Suppressor macrophage treated with lipopolysaccharide for 1 hour (primary cell): ENCODE measurements at places on chromosomes 12 and 14.
A peak's percentile ranks its signal among the peaks of the same experiment; 100 is the strongest.

GRCh38 chr14:61557262-61557661 is 138.1 kb upstream of the HIF1A start:
- DNase-seq = no peak

GRCh38 chr14:99936738-99937474 is 128.3 kb upstream of the EVL start:
- DNase-seq = no peak

DNA sequence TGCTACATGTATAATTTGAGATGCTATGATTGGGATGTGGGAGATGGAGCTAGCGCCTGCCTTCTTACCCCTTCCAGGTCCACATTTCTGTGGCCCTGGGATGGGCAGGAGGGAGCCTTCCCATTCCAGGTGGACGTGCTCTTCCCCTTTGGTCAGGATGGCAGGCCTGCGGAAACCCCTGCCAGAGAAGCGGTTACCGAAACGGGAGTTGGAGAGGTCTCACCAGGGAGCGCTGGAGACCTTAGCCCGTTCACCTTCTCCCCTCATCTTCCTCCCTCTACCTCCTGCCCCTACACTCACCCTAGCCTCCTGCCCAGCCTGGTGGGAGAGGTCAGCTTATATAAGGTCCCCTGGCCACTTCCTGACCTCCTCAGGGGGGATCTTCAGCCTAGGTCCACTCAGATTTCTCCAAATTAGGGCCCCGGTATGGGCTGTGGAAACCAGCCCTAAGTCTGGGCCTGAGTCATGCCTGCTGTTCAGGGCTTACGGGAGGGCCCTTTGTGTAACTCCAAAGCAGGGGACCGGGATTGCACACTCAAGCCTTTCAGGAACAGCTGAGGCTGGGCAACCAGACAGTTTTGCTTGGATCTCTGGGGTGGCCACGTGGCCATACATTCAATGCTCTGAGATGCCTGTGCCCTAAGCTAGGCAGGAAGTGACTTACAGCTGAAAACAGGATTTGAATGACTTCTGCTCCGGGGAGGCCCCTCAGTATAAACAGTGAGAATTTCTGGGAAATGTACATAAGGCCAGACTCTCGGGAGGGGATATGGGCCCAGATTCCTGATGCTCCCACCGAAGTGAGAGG is 10.2 kb upstream of the MEG3 start:
- DNase-seq = no peak

DNA sequence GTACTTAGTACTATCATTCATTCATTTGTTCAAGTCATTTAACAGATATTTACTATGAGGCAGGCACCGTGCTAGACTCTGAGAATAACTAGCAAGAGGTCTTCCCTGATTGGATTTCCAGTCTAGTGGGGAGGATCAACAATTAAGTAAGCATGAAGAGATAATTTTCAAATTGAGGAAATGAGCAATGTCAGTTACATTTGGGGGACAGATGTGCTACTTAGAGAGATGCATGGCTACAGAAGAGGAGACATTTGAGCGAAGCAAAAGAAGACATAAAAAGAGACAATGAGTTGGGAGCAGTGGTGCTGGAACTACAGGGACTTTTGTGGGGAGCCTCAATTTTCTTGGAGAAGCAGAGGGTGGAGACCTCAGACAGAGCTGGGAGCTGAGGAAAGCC is 7.7 kb downstream of the KCNA5 start:
- no peak for DNase-seq

DNA sequence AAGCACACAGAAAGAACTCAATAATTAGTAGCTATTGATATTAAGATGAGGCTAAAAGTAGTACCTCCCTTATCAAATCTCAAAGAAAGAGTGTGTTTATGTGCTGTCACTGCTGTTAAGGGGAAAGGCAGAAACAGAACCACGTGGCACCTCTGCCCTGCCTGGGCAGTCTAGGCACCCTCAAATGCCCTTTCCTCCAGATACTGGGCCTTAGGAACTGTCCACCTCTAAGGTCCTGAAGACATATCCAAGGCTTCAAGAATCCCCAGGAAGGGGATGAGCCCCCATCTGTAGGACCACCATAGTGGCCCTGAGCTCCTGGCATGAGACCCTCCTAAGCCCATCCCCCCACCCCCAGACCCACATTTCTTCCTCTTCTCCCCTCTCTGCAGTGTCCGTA is 29.1 kb downstream of the NGB start:
- no peak for DNase-seq

- no peak for DNase-seq
Measured at GRCh38 chr14:88937706-88938105, 113.3 kb downstream of the TTC8 start.

DNA sequence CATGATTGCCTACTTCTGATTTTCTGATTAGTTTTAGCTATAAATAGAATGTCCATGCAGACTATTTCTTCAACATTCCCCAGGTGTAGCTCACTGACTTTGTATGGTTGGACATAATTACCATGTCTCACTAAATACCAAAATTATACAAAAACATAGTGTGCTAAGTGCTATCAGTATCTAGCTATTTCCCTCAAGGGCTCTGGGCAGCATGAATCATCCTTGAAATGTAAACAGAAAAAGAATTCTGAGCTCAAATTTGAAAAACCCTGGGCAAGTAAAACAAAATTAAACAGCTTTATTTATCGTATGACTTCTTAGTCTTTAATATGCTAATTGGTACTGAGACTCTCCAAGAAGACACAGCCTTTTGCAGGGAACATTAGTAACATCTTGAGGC is 82.9 kb downstream of the SPATA7 start:
- DNase-seq = no peak

DNA sequence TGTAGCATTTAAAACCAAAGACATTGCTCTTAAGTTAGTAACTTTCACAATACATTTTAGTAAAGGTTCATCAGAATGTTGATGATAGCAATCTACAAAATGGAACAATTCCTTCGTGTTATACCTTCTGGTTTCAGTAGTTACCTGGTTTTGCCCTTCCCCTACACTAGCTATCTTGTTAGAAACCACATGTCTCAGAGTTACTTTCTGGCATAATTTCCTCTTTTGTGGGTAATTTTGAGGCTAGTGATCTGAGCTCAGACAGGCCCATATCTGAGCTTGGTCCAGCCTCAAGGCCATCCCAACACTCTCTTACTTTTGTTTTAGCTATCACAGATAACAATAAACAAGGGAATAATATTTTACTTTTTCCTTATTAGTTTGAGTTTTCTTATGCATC is 196.9 kb downstream of the KITLG start:
- DNase-seq = no peak

- DNase-seq = peak; percentile 65
Measured at GRCh38 chr12:538731-539539, 79.2 kb downstream of the B4GALNT3 start.

DNA sequence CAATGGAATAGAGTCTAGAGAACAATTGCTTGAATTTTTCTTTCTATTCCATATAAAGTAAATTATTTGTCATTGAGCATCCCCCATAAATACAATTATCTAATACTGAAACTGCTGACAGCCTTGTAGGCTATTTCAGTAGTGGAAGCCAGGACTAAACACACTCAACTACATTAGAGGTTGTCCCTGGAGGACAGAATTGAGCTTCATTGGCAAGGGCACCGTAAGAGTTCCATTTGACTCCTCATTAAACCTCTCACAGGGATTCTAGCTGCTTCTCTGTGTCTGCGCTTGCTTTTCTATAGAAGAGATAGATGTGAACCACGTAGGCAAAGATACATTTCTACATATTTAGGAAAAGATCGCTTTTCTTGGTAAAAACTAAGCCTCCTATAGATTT is 3.5 kb upstream of the PTPRO start:
- no peak for DNase-seq

DNA sequence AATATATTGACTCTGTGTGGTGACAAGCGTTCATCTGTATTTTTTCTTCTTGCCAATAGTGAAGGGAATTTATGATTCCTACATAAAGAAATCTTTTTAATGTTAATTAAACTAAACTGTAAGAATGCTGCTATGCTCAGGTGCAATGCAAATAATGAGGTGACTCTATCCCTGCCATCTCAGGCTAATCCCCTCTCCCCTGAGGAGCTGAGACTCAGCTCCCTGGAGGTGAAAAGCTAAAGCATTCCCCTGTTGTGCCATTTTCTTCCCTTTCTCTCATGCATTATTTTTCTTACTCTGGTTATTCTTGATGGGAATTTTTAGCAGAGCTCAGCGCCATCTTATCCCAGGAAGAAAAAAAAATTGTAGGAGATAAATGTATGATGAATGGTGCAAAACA is 113.9 kb upstream of the FGD4 start:
- no peak for DNase-seq

GRCh38 chr12:95088379-95088778 is 15.0 kb upstream of the NR2C1 start:
- DNase-seq = peak; percentile 16

GRCh38 chr12:30823764-30824163 is 69.0 kb upstream of the CAPRIN2 start:
- DNase-seq = no peak

- DNase-seq = no peak
Measured at GRCh38 chr12:102483466-102483865, 3.1 kb upstream of the IGF1 start.
